H7 (cell line): ENCODE measurements at places on chromosomes 11 and 22. TPM values are rescaled to one million over a fixed set of nuclear protein-coding genes. Genes with fewer than 3 reads are reported as not detected.

The MMP27 gene
- not detected in 2 replicates for total RNA-seq

The GGTLC2 gene
- not detected in 2 replicates for total RNA-seq

The JAML gene
- total RNA-seq, result not detected in 2 replicates

The BIK gene
- total RNA-seq, result 2.1 and 3.2 TPM in 2 replicates

The PTPN5 gene
- total RNA-seq, result 1.7 and 3.0 TPM in 2 replicates

The P2RY6 gene
- 0.66 TPM in 1 of 2 replicates, not detected in the other for total RNA-seq

The ADAMTS8 gene
- 1.6 TPM in 2 replicates for total RNA-seq

The MEI1 gene
- total RNA-seq, result not detected in 2 replicates

- no peak for DNase-seq
Measured at GRCh38 chr11:66004186-66004585, 1.9 kb downstream of the BANF1 start.

DNA sequence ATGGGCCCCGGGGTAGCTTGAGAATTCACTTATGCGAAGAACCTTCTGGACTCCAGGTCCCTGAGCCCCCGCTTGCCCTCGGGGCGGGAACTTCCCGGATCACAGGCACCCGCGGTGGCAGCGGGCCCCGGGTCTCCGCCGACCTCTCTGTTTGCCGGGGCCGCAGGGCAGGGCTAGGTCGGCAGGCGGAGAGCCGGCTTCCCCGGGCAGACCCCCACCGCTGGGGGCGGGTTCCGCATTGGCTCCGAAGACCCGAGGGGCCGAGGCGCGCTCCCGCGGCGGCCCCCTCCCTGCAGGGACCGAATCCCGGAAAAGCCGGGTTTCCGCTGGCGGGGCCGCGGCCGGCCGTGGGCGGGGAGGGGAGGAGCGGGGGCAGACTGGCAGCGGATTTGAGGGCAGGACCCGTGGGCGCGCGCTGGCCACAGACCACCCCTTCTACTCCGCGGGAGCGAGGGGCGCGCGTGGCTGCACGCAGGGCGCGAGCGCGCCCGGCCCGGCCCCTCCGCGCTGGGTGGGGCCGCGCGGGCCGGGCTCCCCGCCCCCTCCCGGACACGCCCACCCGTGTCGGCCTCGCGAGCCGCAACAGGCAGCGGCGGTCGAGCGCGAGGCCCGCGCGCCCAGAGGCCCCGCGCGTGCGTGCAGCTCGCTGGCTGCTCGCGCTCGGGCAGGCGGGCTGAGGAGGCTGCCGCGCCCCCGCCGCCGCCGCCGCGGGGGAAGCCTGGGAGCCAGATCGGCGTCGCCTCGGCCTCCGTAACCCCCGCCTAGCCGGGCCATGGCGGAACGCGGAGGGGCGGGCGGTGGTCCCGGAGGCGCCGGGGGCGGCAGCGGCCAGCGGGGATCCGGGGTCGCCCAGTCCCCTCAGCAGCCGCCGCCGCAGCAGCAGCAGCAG is at the start of gene PACS1:
PACS1 (plus strand) TSS at position 558 of the 889 bp plus-strand sequence; CDS start at position 773, 215 bp downstream.
- DNase-seq, result peak; percentile 97

DNA sequence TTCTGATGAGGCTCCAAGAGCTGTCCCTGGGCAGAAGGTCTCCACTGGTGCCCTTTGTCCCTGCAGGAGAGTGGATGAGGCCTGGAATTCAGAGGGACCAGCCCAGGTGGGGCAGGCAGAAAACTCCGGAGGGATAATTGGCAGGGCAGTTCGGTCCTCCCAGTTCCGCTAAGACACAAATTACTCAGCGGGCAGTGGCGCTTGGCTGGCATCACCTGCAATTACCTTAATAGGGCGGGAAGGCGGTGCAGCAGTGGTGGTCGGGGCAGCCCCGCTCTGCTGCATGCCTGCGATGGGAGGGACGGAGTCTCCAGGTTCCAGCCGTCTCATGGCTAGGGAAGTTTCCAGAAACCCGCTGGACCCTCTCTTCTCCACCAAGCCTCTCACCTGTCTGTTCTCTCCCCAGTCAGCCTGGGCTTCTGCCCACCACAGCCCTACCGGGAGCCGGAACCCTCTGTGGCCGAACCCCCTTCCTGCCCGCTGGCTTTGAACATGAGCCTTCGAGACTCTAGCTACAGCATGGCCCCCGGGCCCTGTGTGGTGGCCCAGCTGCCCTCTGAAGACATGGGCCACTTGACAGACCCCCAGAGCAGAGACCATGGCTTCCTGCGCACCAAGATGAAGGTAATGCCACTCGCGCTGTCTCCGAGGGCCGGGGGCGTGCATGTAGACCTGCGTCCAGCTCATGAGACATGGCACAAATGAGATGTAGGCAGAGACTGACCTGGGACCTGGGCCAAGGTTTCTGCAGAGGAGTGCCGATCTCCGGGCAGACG is 7.0 kb downstream of the OVOL1 start:
- DNase-seq, result peak; percentile 47

- DNase-seq, result no peak
Measured at GRCh38 chr11:92123540-92123939, 101.1 kb upstream of the FAT3 start.

DNA sequence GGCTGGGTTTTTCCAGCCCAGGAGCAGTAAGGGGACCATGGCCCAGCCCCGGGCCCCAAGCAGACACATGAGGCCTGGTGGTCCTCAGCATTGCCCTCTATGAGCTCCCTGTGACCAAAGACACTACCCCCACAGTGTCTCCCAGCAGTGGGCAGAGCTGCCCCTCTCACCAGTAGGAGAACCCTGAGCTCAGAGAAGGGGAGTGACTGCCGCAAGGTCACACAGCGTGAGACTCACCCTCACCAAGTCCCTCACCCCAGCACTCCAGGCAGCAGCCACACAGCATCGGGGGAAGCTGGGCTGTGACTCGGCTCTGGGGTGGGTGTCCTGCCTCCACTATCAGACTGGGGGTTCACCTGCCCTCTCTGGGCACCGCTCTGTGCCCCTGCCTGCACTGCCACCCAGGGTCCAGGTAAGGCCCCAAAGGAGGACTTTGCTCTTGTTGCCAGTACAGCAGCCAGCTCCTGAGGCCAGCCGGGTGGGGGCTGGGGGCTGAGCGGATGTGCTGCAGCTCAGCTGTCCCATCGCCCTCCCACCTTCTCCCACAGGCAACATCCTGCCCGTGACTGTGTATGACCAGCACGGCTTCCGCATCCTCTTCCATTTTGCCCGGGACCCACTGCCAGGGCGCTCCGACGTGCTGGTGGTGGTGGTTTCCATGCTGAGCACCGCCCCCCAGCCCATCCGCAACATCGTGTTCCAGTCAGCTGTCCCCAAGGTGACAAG is 7.9 kb upstream of the SH3BP1 start:
- peak; percentile 64 for DNase-seq

DNA sequence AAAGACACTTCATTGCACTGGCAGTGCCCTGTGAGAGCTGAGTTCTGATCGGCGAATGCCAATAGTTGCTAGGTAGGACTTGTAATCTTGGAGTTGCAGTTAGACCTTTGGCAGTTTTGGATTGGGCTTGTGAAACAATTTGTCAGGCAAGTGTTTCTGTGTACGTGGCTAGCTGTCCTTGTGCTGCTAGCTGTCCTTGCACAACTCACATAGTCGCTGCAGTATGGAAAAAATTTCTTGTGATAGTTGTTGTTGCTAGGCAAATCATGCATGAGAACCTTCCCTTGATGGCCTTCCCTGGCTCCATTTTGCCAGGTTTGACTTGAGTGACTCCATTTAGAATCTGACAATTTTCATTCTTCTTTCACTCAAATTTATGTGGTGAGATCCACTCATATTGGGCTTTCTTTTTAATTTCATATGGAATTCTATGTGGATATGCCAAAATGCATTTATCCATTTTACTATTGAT is 140.7 kb downstream of the APIP start:
- no peak for DNase-seq

GRCh38 chr11:74100735-74101134 is 70.1 kb downstream of the C2CD3 start:
- DNase-seq, result no peak

DNA sequence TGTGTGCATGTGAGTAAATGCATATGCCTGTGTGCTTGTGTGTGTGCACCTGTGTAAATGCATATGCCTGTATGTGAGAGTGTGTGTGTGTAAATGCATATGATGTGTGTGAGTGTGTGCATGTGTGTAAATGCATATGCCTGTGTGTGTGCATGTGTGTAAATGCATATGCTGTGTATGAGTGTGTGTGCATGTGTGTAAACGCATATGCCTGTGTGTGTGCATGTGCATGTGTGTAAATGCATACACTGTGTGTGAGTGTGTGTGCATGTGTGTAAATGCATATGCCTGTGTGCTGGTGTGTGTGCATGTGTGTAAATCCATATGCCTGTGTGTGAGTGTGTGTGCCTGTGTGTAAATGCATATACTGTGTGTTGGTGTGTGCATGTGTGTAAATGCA is 37.8 kb downstream of the GGTLC2 start:
- DNase-seq, result no peak

GRCh38 chr11:64101461-64101860 is 64.5 kb downstream of the MACROD1 start:
- no peak for DNase-seq

GRCh38 chr22:44153710-44154109 is 27.0 kb upstream of the PARVG start:
- no peak for DNase-seq

DNA sequence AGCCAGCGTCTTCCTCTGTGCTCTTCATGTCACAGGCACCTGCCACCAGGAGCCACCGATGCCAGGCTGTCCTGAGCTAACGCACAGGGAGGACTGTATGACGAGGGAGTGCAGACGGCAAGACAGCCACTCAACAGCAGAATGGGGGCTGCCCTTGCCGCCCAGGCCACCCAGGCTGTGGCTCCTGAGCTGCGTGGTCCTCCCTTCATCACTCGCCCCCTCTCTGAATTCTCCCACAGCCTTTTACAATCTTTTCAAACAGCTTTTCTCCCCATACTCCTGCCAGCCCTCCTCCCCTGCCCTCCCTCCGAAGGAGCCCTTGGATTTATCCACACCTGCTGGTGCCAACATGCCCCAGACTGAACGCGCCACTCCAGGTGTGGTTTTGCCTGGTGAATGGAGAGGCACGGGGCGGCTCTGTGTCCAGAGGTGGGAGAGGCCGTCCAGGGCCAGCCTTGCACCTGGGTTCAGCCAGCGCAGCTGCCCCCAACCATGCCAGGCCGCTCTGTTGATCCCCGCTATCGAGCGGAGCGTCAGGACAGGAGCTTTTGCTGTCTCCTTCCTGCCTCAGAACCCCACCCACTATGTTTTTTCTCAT is 22.0 kb downstream of the OVOL1 start:
- DNase-seq, result no peak

GRCh38 chr11:30786256-30787110 is 200.3 kb upstream of the MPPED2 start:
- DNase-seq, result no peak

- no peak for DNase-seq
Measured at GRCh38 chr11:112785719-112786118, 175.5 kb upstream of the NCAM1 start.

GRCh38 chr11:119513131-119513805 is 90.3 kb upstream of the THY1 start:
- DNase-seq, result no peak

DNA sequence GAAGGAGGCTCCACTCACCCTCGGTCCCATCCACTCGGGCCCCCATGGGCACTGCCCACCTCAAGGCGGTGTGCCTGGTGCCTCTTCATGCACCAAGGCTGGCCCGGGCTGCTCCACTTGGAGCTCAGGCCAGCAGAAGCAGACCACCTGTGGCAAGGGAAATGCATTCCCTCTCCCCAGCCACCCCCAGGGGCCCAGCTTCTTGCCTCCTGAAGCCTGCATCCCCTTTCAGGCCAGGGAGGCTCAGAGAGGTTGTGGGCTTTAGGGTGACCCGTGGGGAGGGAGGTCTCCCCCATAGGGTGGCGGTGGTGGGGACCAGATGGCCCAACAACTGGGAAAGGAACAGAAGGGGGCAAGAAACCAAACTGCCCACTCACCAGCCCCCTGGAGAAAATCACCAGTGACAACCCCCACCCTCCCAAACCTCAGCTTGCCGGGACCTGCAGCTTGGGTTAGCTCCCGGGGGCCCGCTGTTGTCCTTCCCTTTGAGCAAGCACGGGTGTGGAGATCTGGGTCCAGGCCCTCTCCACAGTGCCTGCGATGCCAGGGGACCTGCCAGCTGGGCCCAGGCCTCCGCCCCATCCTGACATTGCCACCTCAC is 8.4 kb downstream of the CBX6 start:
- DNase-seq, result peak; percentile 53

DNA sequence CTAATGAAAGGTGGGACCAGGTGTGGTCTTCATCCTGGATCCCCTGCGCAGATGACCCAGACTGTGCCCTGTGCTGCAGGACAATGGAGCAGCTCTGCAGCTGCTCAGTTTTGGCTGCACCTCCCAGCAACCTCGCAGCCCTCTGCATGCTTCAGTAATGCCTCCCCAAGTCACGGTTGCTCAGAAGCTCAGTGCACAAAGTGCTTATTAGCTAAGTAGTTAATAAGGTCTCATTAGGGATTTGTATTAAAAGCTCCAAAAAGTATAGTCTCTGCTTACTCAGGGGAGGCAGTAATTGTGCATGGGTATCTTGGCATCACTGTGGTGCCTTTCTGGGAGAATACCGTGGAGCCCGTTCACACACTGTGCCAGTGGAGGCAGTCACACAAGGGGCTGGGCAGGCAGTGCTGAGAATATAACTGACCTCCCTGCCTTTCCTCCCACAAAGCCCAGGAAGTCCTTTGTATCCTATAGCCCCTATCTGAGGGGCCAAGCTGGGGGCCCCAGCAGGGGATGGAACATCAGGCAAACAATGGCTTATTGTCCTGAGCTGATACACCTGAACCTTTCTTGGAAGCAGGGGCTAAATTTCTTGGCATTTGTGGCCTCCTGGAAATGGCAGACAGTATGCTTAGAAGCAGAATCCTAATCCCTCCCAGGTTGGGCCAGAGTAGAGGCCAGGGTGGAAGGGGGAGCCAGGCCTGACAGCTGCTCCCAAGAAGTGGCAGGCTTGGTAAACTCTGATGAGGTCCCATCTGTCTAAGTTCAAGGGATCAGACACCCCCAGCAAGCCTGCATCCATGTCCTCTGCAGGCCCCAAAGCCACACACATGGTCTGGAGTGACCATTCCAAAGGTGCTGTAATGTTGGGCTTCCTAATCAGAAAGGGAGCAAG is 125.5 kb upstream of the PARVA start:
- DNase-seq, result no peak

DNA sequence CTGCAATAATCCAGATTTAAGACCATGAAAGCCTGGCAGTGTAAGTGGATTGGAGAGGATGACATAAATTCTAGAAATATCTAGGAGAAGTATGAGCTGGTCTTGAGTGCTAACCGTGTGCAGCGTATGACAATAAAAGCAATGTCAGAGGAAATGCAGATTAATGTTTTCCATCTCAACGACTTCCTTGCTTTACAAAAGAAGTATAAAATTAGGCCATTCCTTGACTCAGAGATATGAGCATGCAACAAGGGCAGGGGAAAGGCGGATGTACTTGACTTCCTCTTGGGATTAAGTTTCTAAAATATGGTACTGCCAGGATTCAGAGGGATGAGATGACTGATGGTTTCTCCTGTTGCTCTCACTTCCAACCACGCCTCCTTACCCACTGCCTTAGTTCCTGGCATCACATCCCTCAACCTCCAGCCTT is 32.3 kb downstream of the ADAMTS15 start:
- DNase-seq, result no peak

DNA sequence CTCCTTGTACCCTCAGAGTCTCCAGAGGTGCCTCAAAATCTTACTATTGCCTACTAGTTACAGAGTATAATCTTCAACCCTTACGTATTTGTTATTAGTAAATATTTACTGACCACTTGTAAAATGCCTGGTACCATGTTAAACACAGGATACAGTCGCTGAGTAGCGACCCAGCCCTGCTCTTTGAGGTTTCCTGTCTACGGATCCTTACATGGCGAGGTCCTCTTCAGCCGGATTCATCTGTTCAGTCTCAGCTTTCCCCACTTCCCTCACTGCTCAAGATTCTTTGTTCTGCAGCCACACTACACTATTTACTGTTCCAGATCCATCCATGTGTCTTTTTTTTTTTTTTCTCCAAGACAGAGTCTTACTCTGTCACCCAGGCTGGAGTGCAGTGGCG is 13.2 kb upstream of the TTC36 start:
- no peak for DNase-seq

GRCh38 chr22:30880181-30880601 is 88.4 kb downstream of the MORC2 start:
- no peak for DNase-seq
